Naive B cell (primary cell): ENCODE measurements at places on chromosomes 16 and 17. TPM values are rescaled to one million over a fixed set of nuclear protein-coding genes. Genes with fewer than 3 reads are reported as not detected.

HIC1 gene
- polyA plus RNA-seq: not detected

NHLRC4 gene
- polyA plus RNA-seq: 1.5 TPM

- DNase-seq: no peak
Measured at GRCh38 chr17:44766409-44767038, 7.7 kb downstream of the ADAM11 start.

DNA sequence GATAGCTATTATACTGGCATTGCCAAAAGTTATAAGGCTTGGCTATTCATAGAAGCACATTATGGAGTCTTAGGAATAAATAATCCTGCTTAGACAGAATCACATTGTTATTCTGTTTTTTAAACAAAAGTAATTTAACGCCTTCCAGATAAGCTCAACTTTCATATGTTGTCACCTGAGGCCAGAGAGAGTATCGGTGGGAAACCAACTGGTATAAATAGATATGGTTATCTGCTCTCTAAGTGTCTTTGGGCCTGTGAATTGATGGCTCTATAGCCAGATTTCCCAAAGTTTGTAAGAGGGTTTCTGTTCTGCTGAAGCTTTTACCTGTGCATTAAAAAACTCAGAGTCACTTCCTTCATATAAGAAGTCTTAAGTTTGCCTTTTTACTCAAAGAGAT lies 1449.4 kb downstream of the CDH11 start:
- DNase-seq: no peak

DNA sequence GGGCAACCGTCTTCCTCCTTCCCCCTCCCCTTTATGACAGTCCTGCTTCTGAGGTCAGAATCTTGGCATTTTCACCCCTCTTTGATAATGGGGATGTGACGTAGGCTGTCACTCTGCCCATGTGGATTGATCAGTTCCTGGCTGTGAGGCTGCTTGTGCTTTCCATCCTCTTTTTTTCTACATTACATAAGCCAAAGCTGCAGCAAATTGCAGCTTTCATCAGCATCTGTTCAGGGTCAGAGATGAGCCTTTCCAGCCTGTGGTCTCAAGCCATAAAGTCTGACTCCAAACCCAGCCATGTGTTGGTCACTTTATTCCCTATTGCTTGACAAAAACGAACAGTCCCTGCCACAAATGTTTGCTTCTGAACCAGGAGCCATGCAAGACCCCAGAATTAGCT lies 535.1 kb downstream of the CDH11 start:
- no peak for DNase-seq

- DNase-seq: no peak
Measured at GRCh38 chr17:19614900-19615299, 33.7 kb upstream of the ALDH3A2 start.
